ENCODE measurements at places on chromosomes 6 and 20. TPM values are rescaled to one million over a fixed set of nuclear protein-coding genes. Genes with fewer than 3 reads are reported as not detected.

GRCh38 chr20:1489325-1489724 lies 1.9 kb downstream of the SIRPB2 start:
- H3K27ac ChIP-seq: no peak overlapping the region
- no peaks in the 10 kb centered on the region for H3K36me3 ChIP-seq
- no peak overlapping the region for H3K4me3 ChIP-seq
- DNase-seq: no peak

- DNase-seq: no peak
- no peak overlapping the region for H3K4me3 ChIP-seq
- no peaks in the 10 kb centered on the region for H3K4me1 ChIP-seq
- H3K36me3 ChIP-seq: no peaks in the 10 kb centered on the region
- no peaks in the 10 kb centered on the region for H3K27me3 ChIP-seq
- H3K27ac ChIP-seq: peak overlapping the region; percentile 84
Observed at GRCh38 chr6:140636271-140636907, 1261.9 kb upstream of the CITED2 start.

The CAGE1 gene
- 0.21 TPM for total RNA-seq

DNA sequence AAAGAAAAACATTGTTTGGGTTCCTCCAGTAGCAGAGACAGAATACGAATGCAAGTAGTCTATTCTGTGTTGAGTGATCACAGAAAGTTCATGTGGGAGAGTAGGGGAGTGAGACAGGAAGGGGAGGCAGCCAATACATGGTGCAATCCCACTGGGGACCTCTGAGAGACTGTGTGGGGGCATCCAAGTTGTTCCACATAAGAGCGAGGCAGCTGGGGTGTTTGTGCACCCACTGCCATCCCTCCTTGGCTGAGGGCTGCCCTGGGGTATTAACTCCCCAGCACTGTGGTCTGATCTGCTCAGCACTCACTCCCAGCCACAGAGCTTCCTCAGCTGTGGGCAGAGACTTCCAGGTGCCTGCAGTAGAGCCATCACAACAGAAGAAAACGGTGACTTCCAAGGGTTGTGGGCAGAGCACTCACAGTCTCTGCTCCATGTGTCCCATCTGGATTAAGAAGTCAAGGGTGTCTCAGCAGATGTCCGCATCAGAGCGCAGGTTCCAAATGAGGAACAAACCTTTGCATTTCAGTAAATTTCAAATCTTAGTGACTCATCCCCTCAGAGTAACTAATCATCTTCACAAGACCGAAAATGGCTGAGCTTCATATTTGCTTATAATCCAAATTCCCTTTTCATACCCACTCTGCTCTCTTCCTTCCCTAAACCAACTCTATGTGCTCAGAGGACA lies 101.9 kb upstream of the NAA20 start:
- H3K27ac ChIP-seq: no peak overlapping the region
- H3K27me3 ChIP-seq: no peaks in the 10 kb centered on the region
- H3K4me1 ChIP-seq: peaks cover 4% of the 10 kb centered on the region
- H3K36me3 ChIP-seq: no peaks in the 10 kb centered on the region

The FLRT3 gene
- total RNA-seq: 90.0 TPM

DNA sequence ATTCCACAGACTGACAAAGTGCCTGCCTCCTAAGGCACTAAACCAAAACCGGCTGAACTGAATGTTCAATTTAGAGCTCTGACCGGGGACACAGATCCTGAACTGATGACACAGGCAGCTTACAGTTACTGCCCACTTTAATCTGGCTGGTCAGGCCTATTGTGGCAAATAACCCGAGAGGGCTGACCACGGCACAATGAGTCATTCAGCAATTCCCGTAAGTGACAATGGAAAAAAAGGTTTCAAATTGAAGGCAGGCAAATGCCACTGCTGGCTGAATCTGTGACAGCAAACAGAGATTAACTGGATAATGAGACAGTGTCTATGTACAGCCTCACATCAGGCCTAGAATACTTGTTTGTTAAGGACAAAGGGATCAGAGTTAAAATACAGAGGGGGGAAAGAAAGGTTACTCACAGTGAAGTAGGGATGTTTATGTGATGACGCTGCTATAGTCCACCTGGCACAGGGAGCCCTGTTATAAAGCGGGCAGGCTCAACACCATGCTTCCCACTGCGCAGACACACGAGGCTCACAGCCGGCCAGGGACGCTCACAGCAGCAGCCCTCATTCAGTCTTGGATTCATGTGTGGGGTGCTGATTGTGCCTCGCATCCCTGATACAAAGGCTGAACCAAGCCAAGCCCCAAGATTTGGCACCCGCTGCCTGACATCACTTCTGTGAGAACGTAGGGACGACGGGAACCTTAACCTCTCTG lies 54.4 kb downstream of the RTN4IP1 start:
- no peak overlapping the region for H3K4me3 ChIP-seq
- no peaks in the 10 kb centered on the region for H3K27me3 ChIP-seq
- DNase-seq: no peak
- no peak overlapping the region for H3K27ac ChIP-seq

- H3K27ac ChIP-seq: no peak overlapping the region
- no peak overlapping the region for H3K4me3 ChIP-seq
- H3K27me3 ChIP-seq: no peaks in the 10 kb centered on the region
- H3K4me1 ChIP-seq: no peaks in the 10 kb centered on the region
Observed at GRCh38 chr6:161838306-161839035, 564.6 kb upstream of the AGPAT4 start.

The NTSR1 gene
- total RNA-seq: 0.09 TPM

The SLC12A5 gene
- total RNA-seq: 12.7 TPM

The THBS2 gene
- total RNA-seq: 1.1 TPM

DNA sequence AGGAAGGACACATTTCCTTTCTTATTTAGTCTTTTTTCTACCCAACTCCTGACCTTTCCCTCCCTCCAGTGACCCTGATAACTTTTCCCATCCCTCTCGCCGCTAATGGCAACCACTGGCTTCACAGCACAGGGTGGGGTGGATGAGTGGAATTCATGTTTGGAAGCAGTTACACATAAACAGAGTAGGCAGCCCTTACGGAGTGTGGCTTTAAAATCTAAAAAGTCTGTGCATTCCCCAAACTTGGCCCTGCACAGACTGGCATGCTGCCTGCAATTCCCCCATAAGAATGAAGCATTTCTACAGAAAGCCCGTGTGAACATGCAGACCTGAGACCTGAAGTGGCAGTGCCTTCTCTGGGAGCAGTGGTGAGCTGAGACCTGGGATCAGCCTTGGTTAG lies 275.9 kb upstream of the PRND start:
- no peak for DNase-seq
- H3K36me3 ChIP-seq: no peaks in the 10 kb centered on the region
- H3K4me3 ChIP-seq: no peak overlapping the region
- no peak overlapping the region for H3K27ac ChIP-seq
- H3K27me3 ChIP-seq: no peaks in the 10 kb centered on the region

- no peaks in the 10 kb centered on the region for H3K36me3 ChIP-seq
- peak; percentile 78 for DNase-seq
- H3K27ac ChIP-seq: no peak overlapping the region
- no peak overlapping the region for H3K4me3 ChIP-seq
- H3K4me1 ChIP-seq: peaks cover 4% of the 10 kb centered on the region
Observed at GRCh38 chr20:19921284-19921793, 95.8 kb upstream of the NAA20 start.

DNA sequence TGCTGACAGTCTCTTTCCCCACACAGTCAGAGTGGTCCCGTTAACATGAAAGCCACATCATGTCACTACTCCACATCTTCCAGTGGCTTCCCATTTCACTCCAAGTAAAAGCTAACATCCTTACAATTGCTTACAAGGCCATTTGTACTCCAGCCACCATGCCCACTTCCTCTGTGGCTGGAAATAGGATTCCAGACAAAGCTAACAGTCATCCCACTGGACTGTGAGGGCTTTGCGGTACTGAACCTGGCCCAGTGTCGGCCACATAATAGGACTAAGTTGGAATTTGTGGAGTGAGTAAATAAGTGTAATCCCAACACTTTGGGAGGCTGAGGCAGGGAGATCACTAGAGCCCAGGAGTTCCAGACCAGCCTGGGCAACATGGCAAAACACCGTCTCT lies 10.9 kb downstream of the CCM2L start:
- H3K4me3 ChIP-seq: no peak overlapping the region
- H3K4me1 ChIP-seq: no peaks in the 10 kb centered on the region
- H3K27ac ChIP-seq: no peak overlapping the region
- H3K36me3 ChIP-seq: no peaks in the 10 kb centered on the region
- no peak for DNase-seq

DNA sequence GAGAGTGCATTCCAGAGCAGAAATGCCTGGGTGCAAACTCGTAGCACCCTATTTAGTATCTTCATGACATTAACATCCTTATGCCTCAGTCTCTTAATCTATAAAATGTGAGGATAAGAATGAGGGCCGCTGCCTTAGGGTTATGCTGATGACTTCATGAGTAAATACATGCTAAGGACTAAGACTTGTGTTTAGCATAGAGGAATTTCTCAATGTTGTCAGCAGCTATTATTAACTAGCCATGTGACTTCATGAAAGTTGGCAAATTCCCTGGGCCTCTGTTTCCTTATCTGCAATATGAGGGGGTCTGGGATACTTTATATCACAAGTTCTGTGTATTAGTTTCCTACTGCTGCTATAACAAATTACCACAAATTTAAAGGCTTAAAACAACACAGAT lies 108.1 kb upstream of the RIPOR2 start:
- no peak overlapping the region for H3K4me3 ChIP-seq
- no peak for DNase-seq
- no peaks in the 10 kb centered on the region for H3K4me1 ChIP-seq
- H3K27me3 ChIP-seq: no peaks in the 10 kb centered on the region
- no peak overlapping the region for H3K27ac ChIP-seq

The CLPSL2 gene
- 1.0 TPM for total RNA-seq

DNA sequence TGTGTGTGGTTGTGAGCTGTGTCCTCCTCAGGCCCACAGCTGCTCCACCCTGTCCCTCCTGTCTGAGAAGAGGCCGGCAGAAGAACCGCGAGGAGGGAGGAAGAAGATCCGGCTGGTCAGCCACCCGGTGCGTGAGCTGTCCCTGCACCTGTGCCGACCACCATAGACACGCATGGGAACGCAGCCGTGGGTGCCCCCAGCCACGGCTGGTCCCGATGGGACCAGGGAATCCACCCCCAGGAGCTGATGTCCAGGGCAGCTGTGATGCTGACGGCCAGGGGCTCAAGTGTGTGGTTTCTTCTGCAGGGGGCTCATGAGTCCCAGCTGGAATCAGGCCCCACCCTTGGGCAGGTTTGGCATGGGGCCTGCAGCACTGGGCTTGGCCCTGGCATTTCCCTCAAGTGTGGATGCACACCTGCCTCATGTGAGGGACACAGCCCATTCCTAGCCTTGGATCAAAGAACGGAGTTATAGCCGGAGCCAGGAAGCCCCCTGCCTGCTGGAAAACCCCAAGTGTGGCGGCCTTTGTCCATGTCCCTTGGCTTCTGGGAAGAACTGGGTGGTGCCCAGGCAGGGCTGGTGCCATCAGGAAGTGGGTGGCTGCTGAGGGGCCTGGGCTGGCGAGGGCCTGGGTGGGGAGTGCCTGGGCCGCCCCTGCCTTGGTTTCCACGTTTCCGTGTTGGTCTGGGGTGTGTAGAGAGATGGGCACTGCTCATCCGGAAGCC lies 4.6 kb upstream of the TNFRSF6B start:
- H3K27me3 ChIP-seq: no peaks in the 10 kb centered on the region
- no peaks in the 10 kb centered on the region for H3K36me3 ChIP-seq
- H3K4me3 ChIP-seq: no peak overlapping the region
- no peak overlapping the region for H3K27ac ChIP-seq

DNA sequence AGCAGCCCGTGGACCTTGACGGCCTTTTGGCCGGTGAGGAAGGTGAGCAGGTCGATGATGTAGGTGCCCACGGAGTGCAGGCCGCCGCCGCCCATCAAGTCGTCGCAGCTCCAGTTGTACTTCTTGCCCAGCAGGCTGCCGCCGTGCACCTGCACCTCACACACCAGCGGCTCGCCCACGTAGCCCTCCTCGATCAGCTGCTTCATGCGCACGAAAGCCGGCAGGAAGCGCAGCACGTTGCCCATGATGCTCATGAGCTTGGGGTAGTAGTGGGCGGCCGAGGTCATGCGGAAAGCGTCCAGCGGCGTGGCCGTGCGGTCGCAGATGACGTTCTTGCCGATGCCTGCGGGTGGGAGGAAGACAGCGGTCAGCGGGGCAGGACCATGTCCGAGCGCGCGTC lies 37.0 kb upstream of the TBC1D7 start:
- H3K27ac ChIP-seq: no peak overlapping the region
- H3K4me3 ChIP-seq: no peak overlapping the region
- H3K36me3 ChIP-seq: no peaks in the 10 kb centered on the region

The ARMC12 gene
- total RNA-seq: 0.57 TPM

GRCh38 chr20:38452880-38453624 lies 17.9 kb upstream of the SNHG17 start:
- H3K4me1 ChIP-seq: peaks cover 5% of the 10 kb centered on the region
- H3K27ac ChIP-seq: no peak overlapping the region
- peaks cover 23% of the 10 kb centered on the region for H3K36me3 ChIP-seq
- no peak for DNase-seq
- no peaks in the 10 kb centered on the region for H3K27me3 ChIP-seq
- no peak overlapping the region for H3K4me3 ChIP-seq

GRCh38 chr6:14770040-14770439 lies 475.8 kb upstream of the JARID2 start:
- no peaks in the 10 kb centered on the region for H3K27me3 ChIP-seq
- H3K36me3 ChIP-seq: no peaks in the 10 kb centered on the region
- DNase-seq: no peak
- peak overlapping the region; percentile 72 for H3K27ac ChIP-seq
- H3K4me3 ChIP-seq: no peak overlapping the region
- H3K4me1 ChIP-seq: no peaks in the 10 kb centered on the region

DNA sequence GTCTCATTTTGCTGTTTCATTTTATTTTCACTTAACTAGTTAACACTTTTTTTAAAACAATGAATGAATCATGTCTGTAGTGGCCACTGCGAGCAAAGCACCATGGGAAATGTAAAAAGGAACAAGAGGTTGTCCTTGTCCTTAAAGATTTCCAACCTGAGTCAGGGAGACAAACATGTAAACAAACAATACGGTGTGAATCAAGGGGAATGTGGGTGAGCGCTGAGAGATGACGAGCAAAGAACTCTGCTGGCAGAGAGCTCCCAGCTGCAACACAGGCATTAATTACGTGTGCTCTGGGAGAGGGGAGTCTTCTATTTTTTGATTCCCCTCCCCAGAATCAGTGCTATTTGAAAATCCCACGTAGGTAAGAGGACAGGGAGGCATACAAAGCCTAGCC lies 84.3 kb downstream of the ATXN1 start:
- H3K27ac ChIP-seq: no peak overlapping the region
- DNase-seq: no peak
- H3K4me3 ChIP-seq: no peak overlapping the region

Measured in endodermal cell (in vitro differentiated cells).